SIG-M5 (cell line): ENCODE measurements at places on chromosomes 7 and 10.
A peak's percentile ranks its signal among the peaks of the same experiment; 100 is the strongest.

DNA sequence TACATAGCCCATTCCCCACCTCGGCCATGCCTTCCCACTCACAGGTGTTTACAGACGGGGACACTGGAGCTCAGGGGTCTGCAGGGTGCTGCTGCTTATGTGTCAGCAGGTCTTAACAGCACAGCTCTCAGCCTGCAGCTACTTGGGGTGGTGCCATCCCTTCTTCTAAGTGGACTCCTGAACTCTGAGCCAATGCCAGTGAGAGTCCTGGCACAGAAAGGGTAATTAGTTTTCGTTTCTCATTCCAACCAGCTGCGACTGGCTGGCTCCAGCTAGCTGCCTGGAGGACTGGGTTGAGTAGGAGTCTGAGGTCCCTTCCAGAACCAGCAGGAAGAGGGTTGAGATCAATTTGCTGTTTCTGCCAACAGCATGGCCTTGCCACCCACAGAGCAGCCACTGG, 88.3 kb upstream of the AGK start:
- DNase-seq, result no peak

- no peak for DNase-seq
These were observed 13.0 kb upstream of the BAMBI start for GRCh38 chr10:28664369-28664740.

GRCh38 chr7:130872341-130872740, 138.3 kb upstream of the KLF14 start:
- no peak for DNase-seq

- DNase-seq, result no peak
These were observed 40.4 kb downstream of the TMEM168 start for GRCh38 chr7:112749775-112750174.

DNA sequence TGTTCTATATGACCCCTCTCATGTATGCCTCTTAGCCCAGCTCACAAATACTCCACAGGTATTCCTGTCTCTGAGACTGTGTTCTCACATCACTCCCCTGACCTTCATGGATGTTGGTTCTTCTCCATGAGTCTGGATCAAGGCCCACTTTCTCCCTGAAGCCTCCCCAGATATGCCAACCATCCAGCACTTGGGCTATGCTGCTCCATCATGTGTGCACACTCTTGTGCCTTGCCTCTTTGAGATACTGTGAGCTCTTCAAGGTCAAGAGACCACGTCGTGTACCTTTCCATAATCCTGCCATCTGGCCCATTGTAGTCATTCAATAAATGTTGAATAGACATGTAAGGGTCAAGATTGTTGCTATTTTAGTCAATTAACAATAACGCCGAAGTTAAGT, 30.1 kb upstream of the TM9SF3 start:
- DNase-seq, result no peak

DNA sequence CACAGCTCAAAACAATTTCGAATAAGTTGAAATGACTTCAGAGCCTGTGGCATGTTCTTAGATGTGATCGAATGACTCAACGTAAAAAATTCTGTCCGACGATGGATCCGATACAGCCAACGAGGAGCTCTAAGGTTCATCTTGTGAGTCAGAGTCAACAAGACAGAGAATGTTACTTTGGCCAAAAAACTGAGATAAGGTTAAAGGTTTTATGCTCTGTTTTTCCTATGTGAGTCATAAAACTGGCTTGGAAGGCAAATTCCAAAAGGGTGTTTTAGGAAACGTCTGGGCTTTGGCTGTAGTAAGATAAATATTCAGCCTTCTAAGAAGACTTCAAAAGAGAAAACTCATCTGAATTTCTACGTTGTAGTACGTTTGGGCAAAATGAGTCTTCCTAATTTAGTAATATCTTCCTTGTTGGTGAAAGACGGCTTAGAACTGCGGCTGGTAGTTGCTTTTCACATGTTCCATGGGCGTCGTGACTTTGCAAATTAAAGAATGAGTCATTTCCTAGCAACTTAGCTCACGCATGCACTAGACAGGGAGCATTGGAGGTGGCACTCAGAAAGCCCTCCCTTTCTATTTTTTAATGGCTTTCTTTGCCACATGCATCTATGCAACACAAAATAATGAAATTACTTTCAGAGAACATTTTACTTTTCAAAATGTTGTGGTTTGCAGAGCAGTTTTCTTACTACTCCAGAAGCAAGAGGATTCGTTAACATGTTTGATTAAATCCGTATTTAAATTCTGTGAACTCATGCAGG, 28.2 kb downstream of the PFKP start:
- DNase-seq, result peak; percentile 26

- DNase-seq, result peak; percentile 41
These were observed at the start of gene CAPZA2 for GRCh38 chr7:116862234-116862950. Gene CAPZA2, plus strand, starts transcription at chr7:116862587. Its CDS starts 25 bp downstream, at chr7:116862612.

GRCh38 chr7:143382791-143383641, 1.9 kb downstream of the ZYX start:
- DNase-seq, result no peak

DNA sequence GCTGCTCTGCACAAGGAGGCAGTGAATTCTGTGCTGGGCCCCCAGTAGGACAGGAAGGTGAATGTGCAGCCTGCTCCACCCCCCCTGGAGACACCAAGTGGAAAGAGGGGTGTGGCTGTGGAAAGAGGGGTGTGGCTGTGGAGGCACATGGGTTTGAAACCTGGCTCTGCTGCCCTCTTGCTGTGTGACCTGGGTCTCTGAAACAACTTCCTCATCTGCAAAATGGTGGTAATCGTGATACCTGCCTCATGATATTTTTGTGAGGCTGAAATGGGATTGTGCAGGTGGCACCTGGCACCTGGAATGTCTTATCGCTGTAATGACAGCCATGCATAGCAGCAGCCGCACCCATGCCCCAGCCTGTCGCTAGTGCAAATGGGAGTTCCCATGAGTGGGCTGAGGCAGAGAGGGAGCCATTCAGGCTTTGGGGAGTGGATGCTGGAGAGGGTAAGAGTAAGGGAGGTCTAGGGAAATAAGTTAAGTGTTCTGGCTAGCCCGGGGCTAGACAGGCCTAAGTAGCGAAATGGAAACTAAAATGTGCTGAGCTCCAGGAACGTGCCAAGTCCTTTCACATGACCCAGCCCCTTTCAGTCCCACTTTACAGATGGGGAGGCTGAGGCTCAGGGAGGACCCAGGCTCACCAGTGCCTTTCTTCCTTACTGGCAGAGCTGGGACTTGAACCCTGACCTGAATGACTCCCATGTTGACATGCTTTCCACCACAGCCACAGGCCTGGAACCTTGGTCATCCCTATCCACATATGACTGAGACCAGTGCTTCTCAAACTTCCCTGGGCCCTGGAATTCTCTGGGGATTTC, 35.0 kb downstream of the C10orf105 start:
- no peak for DNase-seq

DNA sequence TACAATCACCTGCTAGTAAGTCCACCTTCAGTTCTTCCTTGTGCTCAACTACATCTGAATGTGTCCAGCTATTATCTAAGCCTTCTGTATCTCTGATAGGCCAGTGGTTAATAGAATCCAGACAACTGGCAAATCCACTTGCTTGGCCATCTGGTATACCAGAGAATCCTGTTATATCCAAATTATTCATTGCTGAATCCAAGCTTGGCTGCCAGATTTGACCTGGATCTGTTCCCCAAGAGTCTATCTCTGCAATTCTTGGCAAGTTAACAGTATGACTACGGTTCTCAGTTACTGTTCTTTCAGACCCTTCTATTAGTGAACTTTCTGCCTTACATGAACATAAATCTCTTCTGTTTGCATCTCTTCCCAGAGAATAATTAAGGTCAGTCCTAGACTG, 154.6 kb upstream of the TARP start:
- DNase-seq, result no peak

- DNase-seq, result no peak
These were observed 25.7 kb downstream of the SUV39H2 start for GRCh38 chr10:14904316-14904732.

DNA sequence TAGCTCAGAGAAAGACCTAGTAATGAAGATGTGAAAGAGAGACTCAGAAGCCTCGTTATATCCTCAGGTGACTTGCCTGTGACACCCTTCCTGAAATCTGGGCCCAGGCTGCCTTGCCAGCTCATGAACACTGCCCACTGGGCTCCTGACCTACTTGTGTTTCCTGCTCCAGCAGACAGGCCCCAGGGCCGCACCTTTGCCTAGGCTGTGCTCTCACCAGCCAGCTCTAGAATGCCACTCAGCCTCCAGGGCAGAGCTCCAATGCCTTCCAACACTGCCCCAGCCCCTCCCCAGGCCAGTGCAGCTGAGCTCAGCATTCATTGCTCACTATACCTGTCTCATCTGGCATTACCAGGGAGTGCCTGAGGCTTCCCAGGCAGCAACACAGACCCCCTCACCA, 94.3 kb downstream of the DLG5 start:
- DNase-seq, result no peak

DNA sequence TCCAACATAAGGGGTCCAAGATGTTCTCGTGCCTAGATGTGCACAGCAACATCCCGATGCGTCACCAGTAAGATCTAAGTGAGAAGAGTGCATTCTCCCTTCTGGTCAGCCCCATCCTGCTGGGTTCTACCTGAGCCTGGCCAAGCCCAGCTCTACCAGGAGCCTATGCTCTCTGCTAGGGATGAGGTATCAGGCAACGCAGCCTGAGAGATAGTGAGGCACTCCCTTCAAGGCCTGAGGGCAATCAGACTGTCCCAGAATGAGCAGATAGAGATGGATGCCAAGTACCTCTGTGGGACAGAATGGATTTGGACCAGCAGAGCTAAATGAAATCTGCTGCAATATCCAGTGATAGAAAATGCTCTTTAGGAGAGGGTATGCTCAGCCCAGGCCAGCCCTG, 26.7 kb downstream of the DDC start:
- DNase-seq, result no peak

DNA sequence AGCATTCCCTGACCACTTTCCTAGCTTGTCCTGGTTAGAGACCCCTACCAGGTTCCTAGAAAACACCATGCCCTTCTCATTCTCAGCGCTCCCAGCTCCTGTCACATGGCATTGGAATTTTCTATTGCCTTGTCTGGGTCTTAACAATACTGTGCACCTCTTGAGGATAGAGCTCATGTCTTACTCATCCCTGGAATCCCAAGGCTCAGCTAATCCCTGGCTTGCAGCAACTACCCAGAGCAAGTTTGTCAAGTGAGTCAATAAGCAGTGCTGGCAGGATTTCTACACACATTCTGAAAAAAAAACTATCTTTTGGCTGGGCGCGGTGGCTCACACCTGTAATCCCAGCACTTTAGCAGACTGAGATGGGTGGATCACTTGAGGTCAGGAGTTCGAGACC, 11.7 kb upstream of the PRDX3 start:
- DNase-seq, result no peak

DNA sequence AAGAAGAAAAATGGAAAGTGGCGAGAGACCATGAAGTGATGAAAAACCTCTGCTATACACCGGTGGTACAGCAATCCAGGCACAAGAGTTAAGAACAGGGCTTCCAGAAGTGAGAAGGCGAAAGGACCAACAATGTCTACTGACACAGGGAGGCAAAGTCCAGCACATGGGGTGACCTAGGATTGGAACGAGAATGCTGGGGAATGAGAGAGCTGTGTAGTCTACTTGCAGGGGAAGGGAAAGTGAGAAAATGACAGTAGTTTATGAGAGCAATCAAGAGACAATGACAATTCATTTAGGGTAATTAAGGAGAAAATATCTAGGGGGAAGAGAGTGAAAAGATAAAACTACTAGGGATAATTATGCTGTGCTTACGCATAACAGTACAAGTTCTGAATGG, 169.2 kb downstream of the SLC25A13 start:
- no peak for DNase-seq
